ENCODE measurements at places on chromosomes 11 and 22.

DNA sequence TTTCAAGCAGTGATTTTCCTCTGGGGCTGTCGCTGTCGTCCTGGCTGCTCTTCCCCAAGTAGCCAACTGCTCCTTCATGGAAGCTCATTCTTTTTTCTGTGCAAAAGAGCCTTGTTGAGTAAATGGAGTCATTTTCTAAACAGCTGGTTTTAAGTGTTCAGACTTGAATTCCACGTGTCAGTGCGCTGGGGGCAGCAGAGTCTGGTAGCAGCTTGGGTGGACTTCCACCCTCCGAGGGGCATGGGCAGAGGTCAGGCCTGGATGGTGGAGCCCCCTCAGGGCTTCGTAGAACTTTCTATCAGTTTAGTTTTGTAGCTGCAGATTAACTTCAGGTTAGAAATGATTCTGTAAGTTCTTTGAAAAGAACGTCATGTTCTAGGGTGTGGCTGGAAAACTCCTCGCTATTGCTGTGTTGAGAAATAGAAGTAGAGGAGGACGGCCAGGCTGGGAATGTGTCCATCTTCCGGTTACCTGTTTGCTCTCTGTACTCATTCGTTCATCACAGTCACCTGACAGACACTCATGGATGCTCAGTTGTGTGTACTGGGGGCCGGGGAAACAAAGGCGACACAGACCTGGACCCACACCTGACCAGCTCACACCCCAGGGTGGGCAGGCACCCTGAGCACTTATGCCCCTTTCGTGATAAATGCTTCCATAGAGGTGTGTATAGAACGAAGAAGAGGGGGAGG is 270.7 kb downstream of the TBC1D22A start:
- DNase-seq, result peak; percentile 0

DNA sequence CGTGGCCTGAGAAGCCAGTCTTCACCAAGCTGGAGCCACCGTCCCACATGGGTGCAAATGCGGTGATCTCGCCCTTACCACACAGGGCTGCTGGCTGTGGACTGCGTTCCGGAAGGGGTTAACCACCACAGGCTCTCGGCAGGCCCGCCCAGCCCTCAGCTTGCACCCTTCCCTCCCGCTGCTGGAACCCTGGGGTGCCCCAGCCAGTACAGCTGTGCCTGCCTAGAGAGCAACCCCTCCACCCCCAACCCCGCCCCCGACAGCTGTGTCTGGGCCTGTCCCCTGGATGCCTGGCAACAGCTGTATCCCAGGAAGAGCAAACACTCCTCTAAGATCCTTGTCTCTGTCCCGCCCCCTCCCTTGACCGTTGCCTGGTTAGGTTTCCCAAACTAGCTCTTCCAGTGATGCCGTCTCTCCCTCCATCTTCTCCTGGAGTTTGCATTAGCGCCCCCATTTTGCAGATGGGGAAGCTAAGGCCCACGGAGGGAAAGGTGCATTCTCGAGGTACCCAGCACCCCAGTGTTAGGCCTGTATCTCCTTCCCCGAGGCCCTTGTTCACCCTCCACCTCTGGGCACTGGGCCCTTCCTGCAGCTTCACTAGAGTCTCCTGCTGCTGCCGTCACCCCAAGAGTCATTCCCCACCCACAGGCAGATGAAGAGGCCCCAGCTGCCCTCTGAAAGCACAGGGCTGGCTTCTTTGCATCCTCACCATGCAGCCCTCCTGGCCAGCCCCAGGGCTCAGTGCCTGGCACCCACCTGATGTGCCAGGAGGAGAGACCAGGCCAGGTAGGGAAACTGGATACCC is 12.6 kb upstream of the COX8A start:
- DNase-seq, result no peak

- no peak for DNase-seq
Measured at GRCh38 chr22:17077255-17077654, 7.5 kb upstream of the IL17RA start.

GRCh38 chr22:35357883-35358621 is 22.8 kb upstream of the HMOX1 start:
- no peak for DNase-seq

DNA sequence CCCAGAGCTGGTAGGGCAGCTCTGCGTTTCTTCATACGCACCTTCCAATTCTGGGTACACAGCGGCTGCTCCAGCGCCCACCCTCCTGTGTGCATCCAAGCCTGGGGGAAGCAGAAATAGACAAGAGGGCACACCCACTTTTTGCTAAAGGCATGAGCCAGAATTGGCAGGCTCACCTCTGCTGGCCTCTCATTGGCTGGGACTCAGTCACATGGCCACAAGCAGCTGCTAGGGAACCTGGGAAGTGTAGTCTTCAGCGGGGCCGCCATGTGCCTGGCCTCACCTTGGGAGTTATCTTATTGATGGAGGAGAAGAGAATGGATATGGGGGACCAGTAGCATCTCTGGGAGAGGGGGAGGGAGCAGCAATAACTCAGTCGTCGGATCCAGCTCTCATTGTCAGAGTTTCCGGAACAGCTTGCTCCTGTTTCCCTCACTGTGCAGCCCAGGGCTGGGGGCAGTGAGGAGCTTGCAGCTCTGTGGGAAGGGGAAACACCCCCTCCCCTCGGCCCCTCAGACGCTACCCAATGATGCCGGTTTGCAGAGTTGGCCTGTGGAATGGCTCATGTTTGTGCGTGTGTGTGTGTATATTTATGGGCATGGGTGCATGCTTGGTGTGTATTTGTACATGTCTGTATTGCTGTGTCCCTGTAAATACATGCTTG is 11.8 kb upstream of the MIEF1 start:
- DNase-seq, result peak; percentile 68

GRCh38 chr11:74011360-74012073 is 2.6 kb upstream of the UCP3 start:
- no peak for DNase-seq

DNA sequence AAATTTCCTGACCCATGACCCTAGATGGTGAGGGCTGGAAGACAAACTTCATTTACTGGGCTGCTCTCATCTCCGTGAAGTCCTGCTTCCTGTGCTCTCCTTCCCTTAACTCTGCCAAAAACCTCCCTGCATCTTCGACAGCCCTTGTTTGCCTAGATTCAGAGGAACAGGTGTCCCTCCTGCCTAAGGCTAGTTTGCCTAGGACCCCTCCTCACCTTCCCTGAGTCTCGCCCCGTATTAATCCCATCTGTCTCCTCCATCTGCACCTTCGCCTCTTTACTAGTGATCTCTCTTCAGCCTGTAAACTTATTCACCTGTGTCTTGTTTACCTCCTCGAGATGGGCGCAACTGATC is 33.1 kb downstream of the EIF3F start:
- no peak for DNase-seq

GRCh38 chr11:128882451-128882850 is 8.7 kb upstream of the KCNJ5 start:
- no peak for DNase-seq

All from nephron progenitor cell (in vitro differentiated cells).